Activated T-helper 1 cell treated with anti-CD3 and anti-CD28 coated beads, Interleukin-12 subunit alpha, Interleukin-12 subunit beta, Interleukin-2, Interleukin-4 antibody, amounts not matched to agents 30 ng/mL and 10 ng/mL and 1 ng/mL, durations not matched to agents 14 hours and 24 hours and 36 hours (primary cell): ENCODE measurements at places on chromosomes 3 and 15. TPM values are rescaled to one million over a fixed set of nuclear protein-coding genes. Genes with fewer than 3 reads are reported as not detected.

- no peaks in the 10 kb centered on the region for H3K27me3 ChIP-seq
- peaks cover 45% of the 10 kb centered on the region for H3K4me1 ChIP-seq
- H3K27ac ChIP-seq = peak overlapping the region; percentile 8
- no peak overlapping the region for H3K4me3 ChIP-seq
- H3K36me3 ChIP-seq = peaks cover 53% of the 10 kb centered on the region
- no peak for DNase-seq
Measured at GRCh38 chr15:59680870-59681269, 8.2 kb downstream of the BNIP2 start.

DNA sequence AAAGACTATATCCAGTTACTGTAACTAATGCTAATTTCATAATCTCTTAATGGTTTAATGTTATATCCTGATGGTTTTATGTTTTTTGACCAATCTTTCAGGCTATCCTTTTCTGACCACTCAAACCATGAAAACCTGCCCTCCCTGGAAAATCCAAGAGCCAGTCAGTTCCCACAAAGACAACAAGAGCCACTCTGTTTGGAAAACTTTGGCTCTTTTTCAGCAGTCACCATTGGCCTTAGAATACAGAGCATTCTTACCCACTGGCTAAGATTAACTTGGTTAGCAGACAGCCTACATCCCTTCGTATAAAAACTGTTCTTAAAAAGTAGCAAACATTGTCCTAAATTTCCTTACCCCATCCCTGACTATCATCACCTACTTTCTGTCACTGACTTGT, 32.9 kb downstream of the ALCAM start:
- H3K27ac ChIP-seq = no peak overlapping the region
- no peak for DNase-seq
- H3K36me3 ChIP-seq = peaks cover 4% of the 10 kb centered on the region
- H3K27me3 ChIP-seq = no peaks in the 10 kb centered on the region
- no peak overlapping the region for H3K4me3 ChIP-seq
- no peaks in the 10 kb centered on the region for H3K4me1 ChIP-seq

DNA sequence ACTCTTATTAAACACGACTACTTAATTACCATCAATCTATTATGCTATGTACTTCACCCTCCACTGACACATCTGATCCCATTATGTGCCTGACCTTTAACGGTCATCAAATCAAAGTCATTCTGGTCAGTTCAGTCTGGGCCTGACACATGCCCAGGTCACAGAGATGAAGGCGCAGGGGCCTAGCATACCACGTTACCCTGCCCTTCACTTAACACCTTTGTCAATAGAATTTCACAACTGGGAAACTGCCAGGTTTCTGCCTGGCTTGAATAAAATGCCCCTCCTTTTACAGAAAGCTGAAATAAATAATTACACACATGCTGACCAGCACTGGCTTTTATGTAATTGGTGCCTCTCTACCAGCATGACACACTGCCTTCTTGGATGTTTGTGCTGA, 39.5 kb downstream of the MECOM start:
- H3K36me3 ChIP-seq = no peaks in the 10 kb centered on the region
- H3K27me3 ChIP-seq = peaks cover 5% of the 10 kb centered on the region
- H3K27ac ChIP-seq = no peak overlapping the region

GRCh38 chr3:97914388-97914787, 57.8 kb downstream of the RIOX2 start:
- H3K4me1 ChIP-seq = peaks cover 21% of the 10 kb centered on the region
- H3K36me3 ChIP-seq = peaks cover 47% of the 10 kb centered on the region
- no peak for DNase-seq
- H3K27me3 ChIP-seq = no peaks in the 10 kb centered on the region
- no peak overlapping the region for H3K4me3 ChIP-seq

DNA sequence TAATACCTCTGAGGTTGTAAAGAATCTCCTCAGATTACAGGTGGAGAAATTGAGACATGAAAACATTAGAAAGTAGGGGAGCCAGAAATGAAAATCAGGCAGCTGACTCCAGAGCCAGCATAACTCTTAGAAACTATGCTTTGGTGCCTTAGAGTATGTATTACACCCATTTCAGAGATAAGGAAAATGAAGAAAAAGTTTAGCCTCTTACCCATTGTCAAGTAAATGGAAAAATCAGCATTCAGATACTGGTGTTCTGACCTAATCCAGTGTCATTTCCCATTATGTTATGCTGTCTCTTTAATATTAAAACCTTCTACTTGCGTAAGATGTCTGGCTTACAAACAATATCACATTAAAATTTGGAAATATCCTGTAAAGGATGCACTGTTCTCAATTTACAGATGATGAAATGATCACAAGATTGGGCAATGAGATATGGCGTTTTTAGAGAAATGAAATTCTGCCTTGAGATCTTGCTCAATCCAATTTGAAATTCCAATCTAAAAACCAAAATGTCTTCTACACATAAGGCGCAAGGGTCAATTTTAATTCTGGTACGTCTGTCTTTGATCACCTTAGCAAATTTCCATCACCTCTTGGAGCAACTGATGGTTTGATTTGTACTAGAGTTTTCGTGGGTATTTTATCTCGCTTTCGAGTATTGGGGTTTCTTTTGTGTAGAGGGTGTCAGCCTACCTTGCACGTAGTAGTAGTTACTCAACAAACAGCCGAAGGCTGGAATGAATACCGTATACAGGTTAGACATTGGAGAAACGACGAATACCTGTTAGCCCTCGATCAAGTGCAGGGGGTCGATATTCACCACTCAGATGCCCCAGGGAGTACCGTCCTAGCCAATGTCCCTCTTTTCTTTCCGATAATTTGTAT, 902 bp upstream of the ZCWPW2 start:
- peaks cover 76% of the 10 kb centered on the region for H3K4me1 ChIP-seq
- H3K36me3 ChIP-seq = peaks cover 20% of the 10 kb centered on the region
- no peaks in the 10 kb centered on the region for H3K27me3 ChIP-seq

DNA sequence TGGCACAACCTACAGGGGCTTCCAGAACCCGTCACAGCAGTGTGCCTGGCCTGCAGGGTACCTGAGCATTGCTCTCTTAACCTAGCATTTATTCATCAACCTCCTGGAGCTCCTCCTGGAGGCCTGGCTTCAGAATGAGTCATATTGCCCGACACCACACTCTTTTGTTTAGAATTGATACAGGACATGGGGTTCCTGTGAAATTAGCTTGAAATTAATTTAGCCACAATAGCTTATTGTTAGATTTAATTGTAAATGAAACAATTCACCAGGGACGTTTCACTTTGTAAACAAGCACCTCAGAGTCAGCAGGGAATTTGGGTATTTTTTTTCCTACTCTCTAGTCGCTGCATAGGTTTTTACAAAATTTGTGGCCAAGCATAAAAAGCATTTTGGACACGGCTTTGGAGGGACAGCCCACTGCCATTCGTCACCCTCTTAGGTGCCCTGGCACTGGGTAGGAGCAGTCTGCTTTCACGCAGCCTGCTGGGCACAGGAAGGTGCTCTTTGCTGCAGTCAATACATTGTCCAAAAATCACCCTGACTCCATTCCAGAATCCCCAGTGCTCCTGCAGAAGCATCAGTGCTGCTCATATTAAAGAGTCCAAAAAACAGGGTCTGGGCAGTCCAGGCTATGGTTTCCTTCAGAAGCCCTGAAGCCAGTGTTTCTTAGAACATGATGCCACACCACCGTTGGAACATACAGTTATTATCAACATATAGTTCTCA, 60.8 kb upstream of the MEF2A start:
- peak overlapping the region; percentile 73 for H3K27ac ChIP-seq
- peaks cover 60% of the 10 kb centered on the region for H3K4me1 ChIP-seq
- no peaks in the 10 kb centered on the region for H3K36me3 ChIP-seq
- DNase-seq = no peak
- H3K27me3 ChIP-seq = no peaks in the 10 kb centered on the region
- H3K4me3 ChIP-seq = no peak overlapping the region

- no peak overlapping the region for H3K4me3 ChIP-seq
- no peaks in the 10 kb centered on the region for H3K36me3 ChIP-seq
- H3K4me1 ChIP-seq = peaks cover 7% of the 10 kb centered on the region
- H3K27ac ChIP-seq = no peak overlapping the region
- no peak for DNase-seq
- peaks cover 4% of the 10 kb centered on the region for H3K27me3 ChIP-seq
Measured at GRCh38 chr3:140834266-140835037, 107.2 kb upstream of the SLC25A36 start.

NUDT16 gene
- total RNA-seq = 10.6 and 11.5 TPM in 2 replicates

DISP2 gene
- 0.02 and 0.54 TPM in 2 replicates for total RNA-seq

GRCh38 chr3:89685731-89686130, 578.3 kb downstream of the EPHA3 start:
- no peak overlapping the region for H3K27ac ChIP-seq
- H3K27me3 ChIP-seq = no peaks in the 10 kb centered on the region
- no peak overlapping the region for H3K4me3 ChIP-seq
- no peak for DNase-seq
- no peaks in the 10 kb centered on the region for H3K36me3 ChIP-seq

DNA sequence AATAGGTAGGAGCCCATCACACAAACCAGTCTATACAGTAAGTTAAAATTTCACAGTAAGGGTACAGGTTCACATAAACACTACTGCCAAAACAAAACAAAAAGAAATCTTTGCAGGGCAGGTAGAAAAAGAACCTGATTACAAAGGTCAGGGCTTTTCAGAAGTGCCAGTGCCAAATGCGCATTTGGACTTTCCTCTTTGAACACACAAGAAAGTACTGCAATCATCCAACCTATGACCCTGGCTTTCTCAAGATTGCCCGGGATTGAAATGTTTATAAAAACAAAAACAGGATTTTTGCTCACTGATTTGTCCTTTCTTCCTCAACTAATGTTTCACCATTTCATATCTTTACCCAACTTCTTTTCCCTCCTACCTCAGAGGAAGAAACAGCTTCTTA, 47.4 kb downstream of the CBLB start:
- DNase-seq = no peak
- H3K36me3 ChIP-seq = peaks cover 60% of the 10 kb centered on the region
- H3K27ac ChIP-seq = peak overlapping the region; percentile 66
- H3K4me3 ChIP-seq = no peak overlapping the region
- H3K4me1 ChIP-seq = peaks cover 68% of the 10 kb centered on the region

CCDC54 gene
- total RNA-seq = not detected in 2 replicates

ITIH1 gene
- total RNA-seq = not detected in 2 replicates

ZNF662 gene
- 0.23 and 0.47 TPM in 2 replicates for total RNA-seq

VGLL3 gene
- not detected in 2 replicates for total RNA-seq

- no peak overlapping the region for H3K4me3 ChIP-seq
- peaks cover 2% of the 10 kb centered on the region for H3K36me3 ChIP-seq
- no peaks in the 10 kb centered on the region for H3K27me3 ChIP-seq
- H3K4me1 ChIP-seq = peaks cover 13% of the 10 kb centered on the region
Measured at GRCh38 chr15:60745469-60746061, 266.6 kb upstream of the ICE2 start.

DNA sequence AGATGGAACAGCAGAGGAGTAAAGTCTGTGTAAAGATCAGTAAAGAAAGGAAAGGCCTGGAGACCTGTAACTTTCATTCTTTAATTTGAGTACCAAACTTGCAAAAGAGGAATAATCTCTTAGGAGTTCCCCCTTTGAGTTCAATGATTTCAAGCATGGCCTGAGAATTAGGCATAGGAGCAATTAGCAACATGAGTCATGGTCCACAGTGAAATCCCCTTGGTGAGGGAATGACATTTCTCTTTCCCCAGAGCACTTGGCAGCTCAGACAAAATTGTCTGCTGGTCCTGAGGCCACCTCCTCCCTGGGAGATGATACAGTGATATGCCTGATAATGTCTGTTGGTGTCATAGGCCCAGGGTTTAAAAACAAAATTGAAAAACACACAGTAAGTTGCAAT, 81.4 kb upstream of the CRBN start:
- H3K4me3 ChIP-seq = no peak overlapping the region
- no peak overlapping the region for H3K27ac ChIP-seq
- no peaks in the 10 kb centered on the region for H3K27me3 ChIP-seq
- H3K4me1 ChIP-seq = no peaks in the 10 kb centered on the region
- DNase-seq = no peak

DNA sequence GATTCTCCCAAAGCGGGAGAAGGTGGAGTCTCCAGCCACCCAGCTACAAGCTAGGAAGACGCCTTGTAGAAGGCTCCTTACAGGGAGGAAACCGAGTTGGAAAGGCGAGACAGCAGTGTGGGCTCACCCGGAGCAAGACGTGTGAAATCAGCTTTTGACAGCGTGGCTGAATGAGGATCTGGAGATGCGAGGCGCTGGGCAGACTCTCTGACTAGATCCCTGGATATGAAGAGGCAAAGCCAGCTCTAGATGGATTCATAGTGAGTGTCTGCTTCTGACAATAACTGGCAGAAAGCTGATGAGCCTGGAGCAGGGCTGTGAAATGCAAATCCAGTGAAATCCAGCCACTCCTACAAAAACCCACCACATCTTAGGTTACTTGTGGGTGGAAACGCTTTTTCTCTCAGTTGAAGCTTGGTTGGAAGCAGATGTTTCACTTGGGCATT, 41.0 kb downstream of the GOLGA6A start:
- no peaks in the 10 kb centered on the region for H3K4me1 ChIP-seq
- DNase-seq = no peak
- H3K36me3 ChIP-seq = peaks cover 24% of the 10 kb centered on the region
- H3K4me3 ChIP-seq = no peak overlapping the region
- no peaks in the 10 kb centered on the region for H3K27me3 ChIP-seq
- H3K27ac ChIP-seq = no peak overlapping the region

TGM4 gene
- not detected in 2 replicates for total RNA-seq

DNA sequence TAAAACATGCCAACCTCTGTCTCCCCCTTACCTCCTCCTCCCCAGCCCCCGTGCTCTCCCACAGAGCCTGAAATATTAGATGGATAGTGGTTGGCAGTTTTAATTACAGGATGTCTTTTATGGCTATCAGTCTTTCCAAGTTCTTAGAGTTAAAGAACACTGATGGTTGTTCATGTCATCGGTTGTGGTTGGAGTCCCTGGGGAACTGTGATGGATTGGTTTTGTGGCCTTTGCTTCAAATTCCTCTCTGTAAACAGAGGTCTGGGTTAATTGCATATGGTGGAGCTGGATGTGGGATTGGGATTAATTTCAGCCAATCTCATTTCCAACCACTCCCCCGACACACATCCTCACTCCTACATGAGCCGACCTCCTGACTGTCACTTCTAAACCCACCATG, 164.5 kb upstream of the PROK2 start:
- H3K27ac ChIP-seq = no peak overlapping the region
- no peak overlapping the region for H3K4me3 ChIP-seq
- H3K4me1 ChIP-seq = peaks cover 5% of the 10 kb centered on the region
- no peaks in the 10 kb centered on the region for H3K36me3 ChIP-seq

GRCh38 chr15:98674336-98674735, 26.0 kb downstream of the IGF1R start:
- no peak overlapping the region for H3K27ac ChIP-seq
- H3K4me1 ChIP-seq = peaks cover 33% of the 10 kb centered on the region
- no peak overlapping the region for H3K4me3 ChIP-seq
- no peaks in the 10 kb centered on the region for H3K27me3 ChIP-seq

DNA sequence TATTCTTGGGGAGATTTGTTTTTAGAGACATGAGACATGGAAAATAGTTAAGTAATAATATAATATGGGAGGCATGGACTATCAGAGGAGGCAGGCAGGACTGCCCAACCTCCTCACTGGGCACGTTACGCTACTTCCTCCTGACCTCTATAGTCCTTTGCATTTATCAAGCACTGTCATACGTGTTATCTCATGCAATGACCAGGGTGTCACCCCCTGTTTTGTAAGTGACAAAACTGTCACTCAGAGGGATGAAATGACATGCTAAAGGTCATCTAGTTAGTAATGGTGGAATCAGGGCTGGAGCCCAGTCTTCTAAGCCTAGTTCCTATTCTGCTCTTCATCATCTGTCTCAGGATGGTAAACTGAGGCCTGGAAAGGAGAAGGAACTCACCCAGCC, 66.7 kb downstream of the ST6GAL1 start:
- DNase-seq = no peak
- H3K36me3 ChIP-seq = peaks cover 42% of the 10 kb centered on the region
- H3K27ac ChIP-seq = peak overlapping the region; percentile 14
- H3K27me3 ChIP-seq = no peaks in the 10 kb centered on the region

GRCh38 chr15:40110866-40111550, 2.3 kb upstream of the BMF start:
- no peak overlapping the region for H3K4me3 ChIP-seq
- DNase-seq = no peak
- peaks cover 12% of the 10 kb centered on the region for H3K27me3 ChIP-seq
- peaks cover 47% of the 10 kb centered on the region for H3K4me1 ChIP-seq
- H3K36me3 ChIP-seq = peaks cover 5% of the 10 kb centered on the region
